ENCODE measurements at places on chromosomes 6 and 20.

DNA sequence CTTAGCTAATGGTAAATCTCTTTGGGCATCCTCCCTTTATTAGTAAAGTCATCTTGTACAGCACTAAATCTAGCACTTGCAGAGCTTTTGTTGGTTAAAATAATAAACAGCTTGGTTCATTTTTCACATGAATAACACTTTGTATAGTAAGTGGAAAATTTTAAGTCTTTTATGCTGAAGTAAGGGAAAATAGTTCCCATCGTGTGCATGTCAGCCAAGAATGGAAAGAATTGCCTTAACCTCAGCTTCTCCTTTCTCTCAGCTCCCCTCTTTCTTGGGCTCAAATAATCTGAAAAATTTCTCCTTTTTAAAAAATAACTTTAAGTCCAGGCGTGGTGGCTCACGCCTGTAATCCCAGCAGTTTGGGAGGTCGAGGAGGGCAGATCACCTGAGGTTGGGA lies 16.6 kb downstream of the SNRPC start:
- DNase-seq, result no peak

GRCh38 chr20:63979557-63980316 lies at the start of gene SAMD10:
TSS of gene SAMD10 (minus strand) at chr20:63979642. CDS start at chr20:63979467, 175 bp downstream.
- peak; percentile 54 for DNase-seq

GRCh38 chr20:46089167-46089416 lies 670 bp downstream of the NCOA5 start:
- DNase-seq, result no peak

- no peak for DNase-seq
Observed at GRCh38 chr6:160130729-160131484, 9.3 kb downstream of the SLC22A1 start.

DNA sequence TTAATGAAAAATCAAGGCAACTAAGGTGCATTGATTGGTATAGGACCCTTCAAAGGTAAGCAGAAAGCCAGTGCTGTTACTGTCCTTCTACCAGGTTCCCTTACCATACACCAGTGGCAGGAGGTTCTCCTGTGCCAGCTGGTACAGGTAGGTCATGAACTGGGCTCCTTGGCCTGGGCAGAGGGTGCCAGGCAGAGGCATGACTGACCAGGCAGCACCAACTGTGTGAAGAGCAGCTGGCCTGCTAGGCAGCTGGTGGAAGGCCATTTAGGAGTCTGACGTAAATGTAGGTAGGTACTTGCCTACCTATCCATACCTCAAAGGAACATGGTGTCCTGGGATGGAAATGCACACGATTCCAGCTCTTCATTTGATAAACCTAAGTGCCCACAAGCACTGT lies 23.3 kb downstream of the PCNA start:
- no peak for DNase-seq

DNA sequence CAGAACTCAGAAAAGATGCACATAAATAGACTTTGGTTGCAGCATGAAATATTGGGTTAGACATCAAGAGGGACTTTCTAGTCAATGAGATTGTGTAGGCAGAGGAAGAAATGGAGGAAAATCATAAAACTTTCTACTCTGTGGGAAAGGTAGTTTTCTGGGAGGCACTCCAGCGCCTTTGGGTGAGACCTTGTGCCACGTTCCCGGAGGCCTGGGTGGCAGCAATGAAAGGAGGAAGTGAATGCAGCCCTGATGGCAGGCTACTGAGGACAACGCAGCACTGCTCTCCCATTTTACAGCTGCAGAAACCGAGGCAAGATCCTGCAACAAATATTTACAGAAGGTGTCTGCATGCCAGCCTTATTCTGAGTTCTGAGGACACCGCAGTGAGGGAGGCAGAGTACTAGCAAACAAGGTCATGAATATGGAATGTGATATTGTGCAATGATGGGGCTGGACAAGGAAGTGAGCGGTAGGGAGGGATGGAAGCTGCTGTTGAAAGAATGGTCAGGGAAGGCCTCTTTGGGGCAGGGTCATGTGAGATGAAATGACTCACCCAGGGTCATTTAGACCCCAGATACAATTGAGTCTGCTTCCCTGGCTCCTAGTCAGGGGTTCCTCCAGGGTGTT lies 159.1 kb downstream of the TFAP2C start:
- DNase-seq, result no peak

DNA sequence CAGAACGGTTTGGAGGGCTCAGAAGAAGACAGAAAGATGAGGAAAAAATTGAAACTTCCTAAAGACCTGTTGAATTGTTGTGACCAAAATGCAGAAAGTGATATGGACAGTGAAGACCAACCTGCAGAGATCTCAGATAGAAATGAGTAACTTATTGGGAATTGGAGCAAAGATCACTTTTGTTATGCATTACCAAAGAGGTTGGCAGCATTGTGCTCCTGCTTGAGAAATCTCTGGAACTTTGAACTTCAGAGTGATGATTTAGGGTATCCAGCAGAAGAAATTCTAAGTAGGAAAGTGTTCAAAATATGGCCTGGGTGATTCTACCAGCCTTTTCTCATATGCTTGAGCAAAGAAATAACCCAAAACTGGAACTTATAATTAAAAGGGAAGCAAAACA lies 136.0 kb downstream of the GJA1 start:
- no peak for DNase-seq

DNA sequence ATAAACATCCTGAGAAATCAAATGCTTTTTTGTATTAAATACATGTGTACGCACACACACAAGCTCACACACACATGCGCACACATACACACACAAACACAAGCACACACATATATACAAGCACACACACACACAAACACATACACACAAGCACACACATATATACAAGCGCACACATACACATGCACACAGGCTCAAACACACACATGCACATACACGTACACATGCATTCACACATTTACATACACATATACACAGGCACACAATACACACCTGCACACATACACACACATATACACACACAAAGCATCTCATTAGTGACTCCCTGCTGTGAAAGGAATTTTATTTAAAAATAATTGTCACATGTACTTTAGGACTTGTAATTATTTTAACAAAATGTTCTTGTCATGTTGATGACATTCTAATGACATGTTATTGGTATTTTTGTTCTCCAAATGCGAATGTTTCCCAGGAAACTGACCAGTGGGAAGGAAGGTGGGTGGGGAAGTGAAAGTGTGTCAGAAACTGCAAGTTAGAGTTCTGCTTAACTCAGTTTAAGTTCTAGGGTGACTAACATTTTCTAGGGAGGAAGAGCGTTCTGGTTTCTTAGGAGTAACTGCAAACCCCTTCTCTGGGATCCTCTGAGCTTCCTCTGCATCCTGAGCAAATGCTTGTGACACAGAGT lies 113.9 kb upstream of the ZNF217 start:
- DNase-seq, result no peak

DNA sequence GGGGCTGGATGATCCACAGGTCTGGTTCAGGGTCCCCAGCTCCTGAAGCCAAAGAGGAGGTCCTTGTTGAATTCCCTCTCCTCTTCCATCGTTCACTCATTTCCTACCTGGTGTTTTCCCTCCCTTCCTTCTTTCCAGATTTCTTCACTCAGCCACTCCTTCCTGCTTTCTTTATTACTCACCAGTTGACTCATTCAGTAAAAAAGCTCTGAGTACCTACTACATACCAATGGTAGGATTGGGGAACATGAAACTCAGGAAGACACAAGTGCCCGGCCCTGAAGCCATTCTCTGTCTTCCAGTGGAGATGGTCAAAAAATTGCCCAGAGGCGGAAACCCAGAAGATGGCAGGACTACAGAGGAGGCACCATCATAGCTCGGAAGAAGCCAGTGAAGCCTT lies 11.9 kb upstream of the NSFL1C start:
- no peak for DNase-seq

DNA sequence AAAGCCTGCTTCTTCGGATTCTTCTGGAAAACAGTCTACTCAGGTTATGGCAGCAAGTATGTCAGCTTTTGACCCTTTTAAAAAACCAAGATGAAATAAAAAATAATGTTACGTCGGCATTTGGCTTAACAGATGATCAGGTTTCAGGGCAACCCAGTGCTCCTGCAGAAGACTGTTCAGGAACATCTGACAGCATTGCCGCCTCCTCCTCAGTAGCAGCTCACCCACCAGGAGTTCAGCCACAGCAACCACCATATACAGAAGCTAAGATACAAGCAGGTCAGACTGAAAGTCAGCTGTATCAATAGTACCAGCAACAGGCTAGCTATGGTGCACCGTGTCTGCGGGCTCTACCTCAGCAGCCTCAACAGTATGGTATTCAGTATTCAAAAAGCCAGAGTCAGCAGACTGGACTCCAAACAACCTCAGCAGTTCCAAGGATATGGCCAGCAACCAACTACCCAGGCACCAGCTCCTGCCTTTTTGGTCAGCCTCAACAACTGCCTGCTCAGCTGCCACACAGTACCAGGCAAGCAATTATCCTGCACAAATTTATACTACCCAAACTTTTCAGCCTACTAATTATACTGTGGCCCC lies 51.9 kb downstream of the BTBD9 start:
- no peak for DNase-seq

GRCh38 chr20:59042151-59042795 lies at the start of gene PRELID3B:
TSS of gene PRELID3B (minus strand) at chr20:59042786. CDS start at chr20:59042730, 56 bp downstream.
- no peak for DNase-seq

GRCh38 chr20:8663424-8663823 lies 405.5 kb upstream of the PLCB4 start:
- DNase-seq, result no peak

DNA sequence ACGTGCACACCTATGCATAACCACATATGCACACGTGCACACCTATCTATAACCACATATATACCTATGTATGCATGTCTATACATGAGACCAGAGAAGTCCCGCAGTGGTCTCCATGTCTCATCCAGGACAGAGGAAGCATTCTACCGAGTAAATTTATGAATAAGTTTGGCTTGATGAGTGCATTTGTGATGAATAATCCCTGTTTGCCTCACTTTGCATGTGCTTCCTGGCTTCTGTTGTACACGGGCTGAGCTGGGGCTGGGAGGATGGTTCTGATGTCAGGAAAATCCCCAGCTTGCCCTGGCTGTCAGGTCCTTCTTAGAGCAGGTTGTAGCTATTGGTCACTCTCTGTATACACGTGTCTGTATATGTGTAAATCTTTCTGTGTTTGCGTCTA lies 157.6 kb upstream of the RPS6KA2 start:
- no peak for DNase-seq
